Gastrocnemius medialis (tissue), 4 donors: ENCODE measurements at places on chromosomes 11 and 22.

DNA sequence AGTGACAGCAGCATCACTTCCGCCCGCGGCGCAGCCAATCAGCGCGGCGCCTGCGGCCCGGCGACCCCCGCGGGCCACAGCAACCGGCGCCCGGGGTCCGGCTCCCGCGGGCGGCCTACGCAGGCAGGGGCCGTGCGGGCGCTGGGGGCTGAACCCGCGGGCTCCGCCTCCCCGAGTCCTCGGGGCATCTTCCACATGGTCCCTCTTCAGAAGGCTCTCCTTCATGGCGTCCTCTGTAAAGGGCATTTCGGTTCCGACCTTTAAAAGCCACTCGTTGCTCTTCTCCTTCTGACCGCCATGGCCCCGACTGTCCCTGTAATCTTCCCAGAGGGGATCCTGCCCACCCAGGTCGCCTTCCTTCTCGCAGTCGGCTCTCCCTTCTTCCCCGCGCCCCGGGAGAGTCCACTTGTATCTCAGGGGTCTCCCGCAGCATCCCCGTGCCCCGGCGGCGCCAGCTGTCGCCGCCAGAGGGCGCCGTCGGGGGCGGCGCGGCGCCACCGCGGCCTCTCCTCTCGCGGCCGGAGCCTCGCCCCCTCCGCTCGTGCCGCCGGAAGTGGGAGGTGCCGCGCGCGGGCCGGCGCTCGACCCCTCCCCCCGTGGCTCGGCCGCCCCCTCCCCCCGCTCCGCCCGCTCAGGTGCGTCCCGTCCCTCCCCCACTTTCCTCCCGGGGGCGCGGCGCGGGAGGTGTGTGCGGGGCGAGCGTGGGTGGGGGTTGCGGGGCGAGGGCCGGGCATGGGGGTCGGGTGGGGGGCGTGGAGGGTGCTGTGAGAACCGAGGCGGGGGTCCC is at the start of gene RNF214:
Gene RNF214 (plus strand): TSS at position 580 of the 787 bp plus-strand sequence. CDS start 1,602 bp downstream, outside the sequence.
- DNase-seq, result peak; percentile 74
- H3K4me3 ChIP-seq, result peak within 1 kb of the TSS; percentile 100
- H3K27me3 ChIP-seq, result no peaks in the 10 kb centered on the region
- peak within 1 kb of the TSS; percentile 98 for H3K27ac ChIP-seq

DNA sequence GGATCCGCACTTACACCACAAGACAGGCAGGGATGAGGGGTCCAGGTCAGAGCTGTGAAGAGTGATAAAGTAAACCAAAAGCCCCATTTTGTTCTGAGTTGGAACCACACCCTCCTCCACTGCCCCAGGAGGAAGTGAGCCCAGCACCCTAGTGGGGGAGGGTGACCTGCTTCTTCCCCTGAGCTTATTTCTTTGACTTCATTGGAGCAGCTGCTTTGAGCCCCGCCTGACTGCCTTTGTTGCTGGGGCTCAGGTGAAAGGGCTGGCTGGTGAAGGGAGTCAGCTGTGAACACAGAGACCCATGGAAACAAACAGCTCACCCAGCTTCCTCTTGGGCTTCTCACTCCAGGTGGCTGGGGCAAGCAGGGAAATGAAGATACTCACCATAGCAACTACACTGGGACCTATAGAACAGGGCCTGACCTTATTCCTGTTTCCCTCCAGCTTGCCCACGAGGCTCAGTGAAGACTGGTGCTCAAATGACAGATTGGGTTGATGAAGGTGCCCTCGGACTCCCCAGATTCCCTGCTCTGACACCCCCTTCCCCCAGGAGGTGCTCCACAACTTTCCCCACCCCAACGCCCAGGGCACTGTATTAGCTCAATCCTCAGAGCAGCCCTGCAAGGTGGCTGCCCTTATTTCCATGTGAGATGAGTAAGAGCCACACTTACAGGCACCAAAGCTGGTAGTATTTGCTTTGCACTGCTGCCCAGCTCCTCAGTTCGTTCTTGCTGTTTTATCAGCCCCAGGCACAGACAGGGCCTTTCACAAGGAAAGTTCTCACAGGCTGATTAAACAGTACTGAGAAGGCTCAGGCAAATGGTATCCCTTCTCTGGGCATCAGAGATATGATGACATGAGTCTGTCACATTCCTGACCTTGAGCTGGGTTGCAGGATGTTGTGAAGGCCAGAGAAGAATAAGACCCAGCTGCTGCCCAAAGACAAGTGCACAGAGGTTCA is 2.4 kb downstream of the UCP2 start:
- H3K36me3 ChIP-seq, result no peaks in the 10 kb centered on the region
- H3K4me1 ChIP-seq, result peaks cover 12% of the 10 kb centered on the region
- H3K27me3 ChIP-seq, result no peaks in the 10 kb centered on the region

DNA sequence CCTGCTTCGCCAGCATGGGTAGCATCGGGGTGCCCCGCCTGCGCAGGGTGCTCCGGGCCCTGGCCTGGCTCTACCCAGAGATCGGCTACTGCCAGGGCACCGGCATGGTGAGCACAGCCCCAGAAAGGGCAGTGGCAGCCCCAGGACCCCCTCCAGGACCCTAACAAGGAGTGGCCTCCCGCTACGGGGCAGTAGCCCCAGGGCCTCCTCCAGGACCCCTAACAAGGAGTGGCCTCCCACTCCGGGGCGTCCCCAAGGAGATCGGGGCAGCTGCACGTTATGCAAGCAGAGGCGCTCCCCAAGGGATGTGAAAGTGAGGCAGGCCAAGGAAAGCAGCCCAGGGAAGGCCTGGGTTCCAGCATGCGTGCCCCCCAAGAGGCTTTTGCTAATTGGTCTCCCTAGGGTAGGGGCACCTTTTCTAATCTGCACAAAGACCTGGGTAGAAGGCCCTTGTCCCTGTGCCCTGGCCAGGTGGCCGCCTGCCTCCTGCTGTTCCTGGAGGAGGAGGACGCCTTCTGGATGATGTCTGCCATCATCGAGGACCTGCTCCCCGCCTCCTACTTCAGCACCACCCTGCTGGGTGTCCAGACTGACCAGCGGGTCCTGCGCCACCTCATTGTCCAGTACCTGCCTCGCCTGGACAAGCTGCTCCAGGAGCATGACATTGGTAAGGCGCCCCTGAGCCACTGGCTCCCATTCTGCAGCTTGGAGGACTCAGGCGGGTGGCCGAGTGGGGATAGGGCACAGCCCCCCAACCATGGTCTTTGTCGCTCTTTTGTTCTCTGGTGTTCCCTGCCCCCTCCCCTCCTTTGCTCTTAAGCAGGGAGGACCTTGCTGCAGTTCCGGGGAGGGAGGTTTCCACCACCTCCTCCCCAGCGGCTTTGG is 35.0 kb downstream of the SGSM3 start:
- H3K36me3 ChIP-seq, result peaks cover 83% of the 10 kb centered on the region
- H3K4me1 ChIP-seq, result peaks cover 6% of the 10 kb centered on the region
- no peak overlapping the region for H3K27ac ChIP-seq
- no peak overlapping the region for H3K4me3 ChIP-seq
- H3K27me3 ChIP-seq, result no peaks in the 10 kb centered on the region
- DNase-seq, result no peak

DNA sequence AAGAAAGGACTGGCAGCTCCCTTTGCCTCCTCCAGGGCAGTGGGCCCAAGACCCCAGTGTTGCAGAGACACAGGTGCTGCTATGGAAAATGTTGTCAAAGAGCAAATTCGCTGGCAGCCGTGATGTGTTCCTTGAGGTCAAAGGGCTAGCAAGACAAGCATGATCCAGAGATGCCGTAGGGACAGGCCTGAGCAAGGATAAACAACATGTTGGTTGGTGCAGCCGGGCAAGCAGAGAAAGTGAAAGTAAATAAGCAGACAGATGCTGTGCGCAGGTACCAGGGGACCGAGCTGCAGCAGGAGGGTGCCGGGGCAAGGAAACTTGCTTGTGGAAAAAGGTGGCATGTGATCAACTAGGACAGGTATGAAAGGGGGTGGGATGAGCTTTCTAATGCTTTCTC is 125.5 kb upstream of the NECTIN1 start:
- no peak overlapping the region for H3K27ac ChIP-seq
- no peaks in the 10 kb centered on the region for H3K36me3 ChIP-seq
- H3K4me1 ChIP-seq, result no peaks in the 10 kb centered on the region
- DNase-seq, result no peak
- no peaks in the 10 kb centered on the region for H3K27me3 ChIP-seq

- H3K27ac ChIP-seq, result no peak overlapping the region
- no peaks in the 10 kb centered on the region for H3K27me3 ChIP-seq
Observed at GRCh38 chr22:30214703-30215407, 31.7 kb downstream of the LIF start.

- no peak overlapping the region for H3K4me3 ChIP-seq
- DNase-seq, result no peak
- no peaks in the 10 kb centered on the region for H3K36me3 ChIP-seq
- no peaks in the 10 kb centered on the region for H3K27me3 ChIP-seq
- H3K27ac ChIP-seq, result no peak overlapping the region
Observed at GRCh38 chr11:13297917-13298356, 20.3 kb downstream of the BMAL1 start.

GRCh38 chr11:118339281-118339961 is 3.1 kb downstream of the CD3D start:
- H3K4me1 ChIP-seq, result no peaks in the 10 kb centered on the region
- no peak for DNase-seq
- no peak overlapping the region for H3K4me3 ChIP-seq

GRCh38 chr11:47572715-47573255 is 6.0 kb downstream of the KBTBD4 start:
- peak overlapping the region; percentile 48 for H3K27ac ChIP-seq
- DNase-seq, result no peak
- no peaks in the 10 kb centered on the region for H3K36me3 ChIP-seq
- no peaks in the 10 kb centered on the region for H3K27me3 ChIP-seq
- no peak overlapping the region for H3K4me3 ChIP-seq
- H3K4me1 ChIP-seq, result peaks cover 43% of the 10 kb centered on the region

- no peaks in the 10 kb centered on the region for H3K27me3 ChIP-seq
- peaks cover 20% of the 10 kb centered on the region for H3K36me3 ChIP-seq
- H3K27ac ChIP-seq, result peak overlapping the region; percentile 98
- H3K4me3 ChIP-seq, result peak overlapping the region; percentile 88
- H3K4me1 ChIP-seq, result peaks cover 42% of the 10 kb centered on the region
Observed at GRCh38 chr11:123063826-123064657, 2.1 kb upstream of the HSPA8 start.

- H3K36me3 ChIP-seq, result no peaks in the 10 kb centered on the region
- DNase-seq, result no peak
- H3K27me3 ChIP-seq, result no peaks in the 10 kb centered on the region
Observed at GRCh38 chr11:56089697-56090096, 3.4 kb upstream of the OR8I2 start.

DNA sequence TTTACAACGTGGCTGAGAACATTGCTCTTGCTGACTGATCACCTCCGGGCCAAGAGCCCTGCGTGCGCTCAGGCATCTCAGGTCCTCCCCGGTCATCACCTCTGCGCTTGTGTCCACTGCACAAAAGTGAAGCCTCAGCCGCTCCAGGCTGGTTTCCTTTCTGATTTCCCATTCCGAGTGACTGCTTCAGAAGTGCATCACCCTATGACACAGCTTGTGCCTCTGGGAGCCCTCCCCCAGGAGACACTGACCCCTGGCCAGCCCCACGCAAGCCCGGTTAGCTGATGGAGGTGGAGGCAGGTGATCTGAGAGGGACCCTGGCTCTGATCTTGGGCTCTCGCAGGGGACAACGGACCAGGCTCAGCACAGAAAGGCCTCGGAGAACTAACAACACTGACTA is 38.3 kb upstream of the GNB1L start:
- no peak overlapping the region for H3K27ac ChIP-seq
- no peak for DNase-seq
- H3K4me3 ChIP-seq, result no peak overlapping the region
- H3K27me3 ChIP-seq, result no peaks in the 10 kb centered on the region
- H3K36me3 ChIP-seq, result peaks cover 18% of the 10 kb centered on the region

DNA sequence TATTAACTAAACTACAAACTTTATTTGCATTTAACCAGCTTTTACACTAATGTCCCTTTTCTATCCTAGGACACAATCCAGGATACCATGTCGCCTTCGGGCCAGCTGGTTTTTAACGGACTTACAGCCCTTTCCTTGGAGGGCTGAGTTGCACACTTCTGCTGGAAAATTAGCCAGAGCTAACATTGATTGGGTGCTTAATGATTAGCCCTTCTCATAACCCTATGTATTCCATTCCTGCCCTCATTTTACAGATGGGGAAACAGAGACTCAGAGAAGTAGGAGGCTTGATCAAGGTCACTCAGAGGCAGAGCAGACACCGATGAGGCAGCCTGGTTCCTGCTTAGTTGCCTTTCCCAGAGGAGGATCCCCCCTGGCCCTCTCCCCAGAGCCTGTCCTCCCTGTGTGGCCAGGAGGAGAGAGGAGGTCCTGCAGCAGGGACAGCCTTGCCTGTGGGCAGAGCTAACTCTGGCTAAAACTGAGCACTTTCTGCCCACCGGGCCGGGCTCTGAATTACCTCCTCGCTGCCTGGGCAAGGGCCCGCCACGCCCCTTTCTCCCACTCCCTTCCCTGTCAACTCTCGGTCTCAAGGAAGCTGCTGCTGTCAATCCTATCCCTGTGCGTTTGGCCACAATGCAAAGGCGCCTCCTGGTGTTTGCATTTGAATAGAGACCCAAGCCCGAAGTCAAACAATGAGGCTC is 59.6 kb upstream of the PAX6 start:
- no peak overlapping the region for H3K4me3 ChIP-seq
- no peaks in the 10 kb centered on the region for H3K4me1 ChIP-seq
- no peaks in the 10 kb centered on the region for H3K27me3 ChIP-seq
- peak; percentile 14 for DNase-seq

GRCh38 chr22:38050720-38051119 is 6.5 kb upstream of the PICK1 start:
- H3K36me3 ChIP-seq, result no peaks in the 10 kb centered on the region
- H3K4me1 ChIP-seq, result no peaks in the 10 kb centered on the region
- no peak overlapping the region for H3K4me3 ChIP-seq
- no peak overlapping the region for H3K27ac ChIP-seq
- no peaks in the 10 kb centered on the region for H3K27me3 ChIP-seq
- no peak for DNase-seq

- no peaks in the 10 kb centered on the region for H3K27me3 ChIP-seq
- DNase-seq, result no peak
- H3K36me3 ChIP-seq, result no peaks in the 10 kb centered on the region
- no peak overlapping the region for H3K27ac ChIP-seq
Observed at GRCh38 chr11:45275828-45276227, 10.3 kb downstream of the SYT13 start.

- H3K27me3 ChIP-seq, result no peaks in the 10 kb centered on the region
- DNase-seq, result no peak
- no peak overlapping the region for H3K4me3 ChIP-seq
- peaks cover 29% of the 10 kb centered on the region for H3K36me3 ChIP-seq
Observed at GRCh38 chr11:3825473-3826154, 15.1 kb downstream of the RHOG start.

- H3K27ac ChIP-seq, result peak overlapping the region; percentile 81
- DNase-seq, result no peak
Observed at GRCh38 chr11:76629116-76629852, 41.3 kb downstream of the LRRC32 start.

- H3K27ac ChIP-seq, result no peak overlapping the region
- H3K4me1 ChIP-seq, result no peaks in the 10 kb centered on the region
- H3K27me3 ChIP-seq, result no peaks in the 10 kb centered on the region
- no peak overlapping the region for H3K4me3 ChIP-seq
- no peaks in the 10 kb centered on the region for H3K36me3 ChIP-seq
Observed at GRCh38 chr11:34207487-34208180, 102.2 kb downstream of the NAT10 start.

DNA sequence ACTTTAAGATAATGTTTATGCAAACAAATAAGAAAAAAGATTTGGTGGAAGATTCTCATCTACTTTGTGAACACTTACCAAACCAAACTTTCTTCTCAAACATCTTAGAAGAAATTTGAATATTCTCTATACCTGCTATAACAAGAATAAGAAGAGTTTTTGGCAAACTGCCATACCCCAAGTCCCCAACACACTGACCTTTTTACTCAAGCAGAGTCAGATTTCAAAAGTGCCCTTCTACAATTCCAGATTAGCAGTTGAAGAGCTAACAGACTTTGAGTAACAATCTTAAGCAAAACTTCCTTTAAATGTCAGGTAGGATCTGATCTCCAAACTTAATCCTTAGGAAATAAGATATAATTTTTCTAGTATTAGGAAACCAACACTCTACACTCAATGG is 33.9 kb downstream of the TSG101 start:
- H3K27ac ChIP-seq, result no peak overlapping the region
- DNase-seq, result no peak

GRCh38 chr22:47189056-47189916 is 426.8 kb downstream of the TBC1D22A start:
- H3K36me3 ChIP-seq, result no peaks in the 10 kb centered on the region
- H3K27me3 ChIP-seq, result no peaks in the 10 kb centered on the region
- no peak for DNase-seq
